Esophagus squamous epithelium (tissue), 5 donors: ENCODE measurements at places on chromosomes 16 and 17.

- DNase-seq = no peak
Measured at GRCh38 chr17:80971704-80972304, 19.8 kb upstream of the CHMP6 start.

GRCh38 chr16:4958510-4959438 lies 644 bp downstream of the SEC14L5 start:
- no peak for DNase-seq

DNA sequence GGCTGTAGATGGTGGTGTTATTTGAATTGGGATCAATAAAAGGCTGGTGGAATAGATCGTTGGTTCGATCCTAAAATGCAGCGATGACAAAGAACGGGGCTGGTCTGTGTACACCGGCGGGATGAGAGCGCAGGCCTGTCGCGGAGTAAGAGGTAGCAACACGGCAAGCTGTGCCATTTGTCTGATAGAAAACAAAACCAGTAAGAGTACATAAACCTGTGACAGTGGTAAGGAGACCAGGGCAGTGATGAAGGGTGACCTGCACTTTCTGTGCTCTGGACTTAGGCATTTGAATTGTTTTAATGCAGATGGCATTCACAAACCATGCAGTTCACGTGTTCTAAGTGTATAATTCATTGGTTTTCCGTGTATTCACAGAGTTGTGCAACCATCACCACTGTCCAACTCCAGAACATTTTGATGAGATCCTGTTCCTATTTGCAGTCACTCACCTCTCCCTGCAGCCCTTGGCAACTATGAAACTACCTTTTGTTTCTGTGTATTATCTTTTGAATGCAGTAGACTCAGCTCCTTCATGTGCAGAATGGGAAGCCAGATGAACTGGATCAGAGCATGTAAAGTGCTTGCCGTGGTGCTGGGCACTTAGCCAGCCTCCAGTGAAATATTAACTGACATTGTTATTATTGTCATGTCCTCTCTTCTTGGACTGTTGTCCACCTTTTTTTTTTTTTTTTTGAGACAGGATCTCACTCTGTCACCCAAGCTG lies 286.1 kb downstream of the SNX29 start:
- no peak for DNase-seq

- DNase-seq = no peak
Measured at GRCh38 chr17:44221084-44221861, 1.8 kb upstream of the UBTF start.

DNA sequence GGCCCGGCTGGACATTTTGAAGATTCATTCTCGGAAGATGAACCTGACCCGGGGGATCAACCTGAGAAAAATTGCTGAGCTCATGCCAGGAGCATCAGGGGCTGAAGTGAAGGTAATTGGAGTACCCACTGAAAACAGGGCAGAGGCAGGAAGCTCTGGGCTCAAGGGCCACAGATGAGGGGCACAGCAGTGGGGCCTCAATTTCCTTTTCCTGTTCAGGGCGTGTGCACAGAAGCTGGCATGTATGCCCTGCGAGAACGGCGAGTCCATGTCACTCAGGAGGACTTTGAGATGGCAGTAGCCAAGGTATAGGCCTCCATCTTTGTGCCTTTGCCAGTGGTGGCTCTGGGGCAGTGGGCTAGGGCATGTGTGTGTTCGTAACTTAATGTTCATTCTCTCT lies 4.0 kb upstream of the FTSJ3 start:
- DNase-seq = no peak

DNA sequence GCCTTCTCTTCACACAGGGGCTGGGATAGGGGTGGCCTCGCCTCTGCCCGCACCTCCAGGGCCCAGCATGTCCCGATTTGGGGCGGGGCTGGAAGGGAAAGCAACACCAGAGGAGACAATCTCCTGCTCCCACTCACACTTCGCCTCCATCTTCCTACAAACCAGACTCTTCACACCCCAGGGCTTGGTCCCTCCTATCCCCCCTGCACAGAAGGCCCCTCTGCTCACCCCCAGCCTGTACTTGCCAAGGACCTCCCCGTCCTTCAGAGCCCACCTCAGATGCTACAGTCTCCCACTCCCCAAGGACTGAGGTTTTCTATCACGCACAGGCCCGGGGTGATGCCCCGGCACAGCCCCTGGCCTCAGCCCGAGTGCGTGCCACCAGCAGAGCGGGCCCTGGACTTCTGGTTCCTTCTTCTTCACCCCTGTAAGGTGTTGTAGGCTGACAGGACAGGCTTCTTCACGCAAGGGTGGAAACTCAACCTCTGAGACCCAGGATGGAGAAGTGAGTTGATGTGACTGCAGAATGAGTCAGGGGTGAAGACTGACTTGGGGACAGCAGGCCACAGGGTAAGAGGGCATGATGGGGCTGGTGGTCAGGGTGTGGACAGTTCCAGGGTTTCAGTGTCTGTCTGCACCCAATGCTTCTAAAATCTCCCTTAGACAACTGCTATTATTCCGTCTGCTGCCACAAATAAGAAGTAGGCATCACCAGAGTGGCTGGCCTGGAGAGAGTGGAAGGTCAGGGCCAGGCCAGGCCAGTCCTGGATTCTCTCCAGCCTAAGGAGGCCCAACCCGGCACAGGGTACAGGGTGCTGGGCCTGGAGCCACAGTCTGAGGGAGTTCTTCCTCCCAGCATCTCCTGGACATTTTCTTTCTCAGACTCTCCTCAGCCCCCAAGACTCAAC lies 2.5 kb downstream of the ITGAE start:
- DNase-seq = no peak
